ENCODE measurements at places on chromosomes 11 and 22.

DNA sequence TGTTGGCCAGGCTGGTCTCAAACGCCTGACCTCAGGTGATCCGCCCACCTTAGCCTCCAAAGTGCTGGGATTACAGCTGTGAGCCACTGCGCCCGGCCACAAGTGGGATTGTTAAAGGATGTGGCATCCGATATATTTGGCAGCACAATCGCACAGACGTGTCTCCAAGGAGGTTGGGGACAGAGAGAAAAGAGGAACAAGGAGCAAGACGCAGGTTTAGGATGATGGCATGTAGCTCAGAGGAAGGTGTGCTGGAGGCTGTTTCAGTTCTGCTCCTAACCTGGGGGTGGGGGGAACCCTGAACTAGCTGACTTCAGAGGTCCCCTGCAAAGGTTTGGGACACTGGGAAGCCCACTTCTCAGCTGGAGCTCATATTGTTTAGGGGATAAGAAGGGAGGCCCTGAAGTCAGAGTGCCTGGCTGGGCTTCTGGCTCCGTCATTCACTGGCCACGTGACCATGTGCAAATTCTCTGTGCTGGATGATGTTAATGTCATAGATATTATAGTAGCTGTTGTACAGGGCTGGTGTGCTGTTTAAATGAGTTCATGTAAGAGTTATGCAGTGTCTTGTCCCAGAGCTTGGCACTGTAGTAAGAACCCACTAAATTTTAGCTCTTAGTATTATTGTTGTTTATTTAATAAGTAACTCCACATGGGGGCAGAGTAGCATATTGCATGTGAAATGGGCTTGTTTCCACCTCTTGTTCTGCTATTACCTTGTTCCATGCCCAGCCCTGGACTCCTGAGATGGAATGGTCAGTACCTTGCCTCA is 129.7 kb downstream of the ST3GAL4 start:
- no peak for DNase-seq

DNA sequence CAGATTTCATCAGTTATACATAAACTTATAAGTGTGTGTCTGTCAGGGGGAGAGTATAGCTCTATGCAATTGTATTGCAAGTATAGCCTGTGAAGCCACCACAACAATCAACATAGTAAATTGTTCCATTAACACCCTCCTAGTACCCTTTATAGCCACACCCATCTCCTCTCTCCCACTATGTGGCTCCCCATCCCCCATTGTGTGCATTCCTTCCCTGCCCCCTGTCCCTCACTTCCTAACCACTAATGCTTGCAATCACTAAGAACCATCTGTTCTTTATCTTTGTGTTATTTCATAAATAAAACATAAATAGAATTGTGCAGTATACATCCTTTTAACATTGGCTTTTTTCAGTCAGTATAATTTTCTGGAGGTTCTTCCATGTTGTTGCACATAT is 83.1 kb upstream of the SLC5A12 start:
- DNase-seq: no peak

GRCh38 chr11:23778971-23779370 is 717.9 kb upstream of the LUZP2 start:
- no peak for DNase-seq

GRCh38 chr11:126925321-126926093 is 75.1 kb downstream of the KIRREL3 start:
- no peak for DNase-seq

DNA sequence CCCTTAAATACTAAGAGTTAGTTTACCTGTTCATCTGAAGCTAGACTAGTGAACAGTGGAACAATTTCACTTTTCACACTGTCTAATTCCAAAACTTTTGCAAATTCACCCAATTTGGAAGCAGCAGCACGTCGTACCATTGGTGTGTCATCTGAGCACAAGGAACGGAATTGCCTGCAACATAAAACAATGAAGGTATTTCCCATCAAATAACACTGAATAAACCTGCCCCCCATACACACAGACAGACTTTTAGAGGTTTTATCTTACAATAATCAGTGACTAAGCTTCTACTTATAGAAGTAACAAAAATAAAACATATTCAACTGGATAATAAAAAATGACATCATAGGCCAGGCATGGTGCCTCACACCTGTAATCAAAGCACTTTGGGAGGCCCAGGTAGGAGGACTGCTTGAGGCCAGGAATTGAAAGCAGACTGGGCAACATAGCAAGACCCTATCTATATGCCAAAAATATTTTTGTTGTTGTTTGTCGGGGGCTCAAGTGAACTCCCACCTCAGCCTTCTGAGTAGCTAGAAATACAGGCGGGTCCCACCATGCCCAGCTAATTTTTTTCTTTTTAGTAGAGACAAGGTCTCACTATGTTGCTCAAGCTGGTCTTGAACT is 6.3 kb downstream of the PPP2R1B start:
- DNase-seq: no peak
